Globus pallidus (tissue), 1 donor: ENCODE measurements at places on chromosomes 3 and 15.

DNA sequence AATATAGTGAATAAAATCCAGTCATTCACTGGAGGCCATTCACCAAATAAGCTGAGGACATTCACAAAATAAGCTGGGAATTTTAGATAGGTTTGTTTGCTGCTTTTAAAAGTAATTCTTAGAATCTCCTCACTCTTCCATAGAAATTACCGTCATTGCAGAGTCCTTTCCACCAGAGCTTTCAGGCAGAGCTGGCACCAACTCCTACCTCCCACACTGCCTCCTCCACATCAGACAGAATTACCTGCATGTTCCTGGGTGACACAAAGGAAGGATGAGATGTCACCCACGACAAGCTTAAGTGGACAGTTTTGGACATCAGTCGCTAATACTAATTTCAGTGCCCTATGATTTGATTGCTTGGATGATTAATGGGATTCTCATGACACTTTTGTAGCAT is 1113.2 kb downstream of the IGSF11 start:
- no peak for DNase-seq

DNA sequence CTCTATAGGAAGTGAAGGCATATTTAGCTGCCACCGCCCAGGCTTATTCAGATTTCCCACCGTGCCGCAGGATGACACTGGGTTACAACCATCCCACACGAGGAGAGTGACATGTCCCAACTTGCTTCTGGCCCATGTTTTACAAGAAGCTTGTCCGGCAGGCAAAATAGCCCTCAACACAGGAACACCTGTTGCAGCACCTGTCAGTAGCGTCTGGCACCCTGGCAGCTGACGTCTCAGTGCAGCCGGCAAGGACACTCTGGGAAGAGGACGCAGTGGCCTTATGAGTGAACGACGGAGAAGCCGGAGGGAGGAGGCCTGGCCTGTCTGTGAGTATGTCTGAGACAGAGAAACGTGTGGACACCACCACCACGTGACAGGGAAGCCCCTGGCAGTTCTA is 32.1 kb downstream of the FAM174B start:
- DNase-seq = no peak

- DNase-seq = peak; percentile 75
Measured at GRCh38 chr15:93036951-93037819, 51.8 kb downstream of the RGMA start.

- DNase-seq = no peak
Measured at GRCh38 chr3:187110156-187110555, 29.1 kb downstream of the RPL39L start.

DNA sequence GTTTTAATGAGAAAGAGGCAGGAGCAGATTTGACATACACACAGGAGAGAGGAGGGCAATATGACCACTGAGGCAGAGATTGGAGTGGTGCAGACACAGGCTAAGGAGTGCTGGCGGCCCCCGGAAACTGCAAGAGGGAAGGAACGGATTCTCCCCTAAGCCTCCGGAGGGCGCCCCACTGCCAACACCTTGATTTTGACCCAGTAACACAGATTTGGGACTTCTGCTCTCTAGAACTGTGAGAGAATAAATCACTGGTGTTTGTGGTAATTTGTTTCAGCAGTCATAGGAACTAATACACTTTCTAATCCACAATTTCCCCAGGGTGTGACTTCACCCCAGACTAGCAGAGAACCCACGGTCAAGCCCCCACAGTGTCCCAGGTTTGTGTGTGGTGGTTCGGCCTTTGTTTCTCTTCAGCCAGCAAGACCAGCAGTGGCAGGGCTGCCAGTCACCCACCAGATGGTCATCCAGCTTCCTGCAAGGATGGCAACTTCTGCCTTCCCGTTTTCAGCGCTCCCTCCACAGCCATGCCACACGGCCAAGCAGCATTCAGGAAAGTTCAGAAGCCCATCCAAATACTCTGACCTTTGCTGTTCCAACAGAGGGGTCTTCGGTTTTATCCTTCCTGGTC is 23.6 kb upstream of the TSPAN3 start:
- no peak for DNase-seq

DNA sequence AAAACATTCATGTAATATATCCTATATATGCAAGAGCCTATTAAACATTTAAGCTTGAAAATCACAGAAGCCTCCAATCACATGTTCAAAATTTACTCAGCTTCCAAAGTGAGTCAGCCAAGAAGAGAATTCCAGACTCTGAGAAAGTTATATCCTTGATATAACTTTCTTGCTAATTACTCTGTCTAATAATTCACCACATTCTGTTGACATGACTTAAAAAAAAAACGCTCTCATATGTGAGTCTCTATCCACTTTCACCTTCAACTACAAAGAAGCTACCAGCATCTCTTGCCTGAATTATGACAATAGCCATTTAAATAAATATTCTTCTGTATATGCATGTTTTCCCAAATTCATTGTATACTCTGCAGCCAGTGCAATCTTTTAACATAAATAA is 1116.3 kb upstream of the CADM2 start:
- DNase-seq = no peak

GRCh38 chr3:185702262-185703225 is 116.4 kb downstream of the SENP2 start:
- DNase-seq = no peak

DNA sequence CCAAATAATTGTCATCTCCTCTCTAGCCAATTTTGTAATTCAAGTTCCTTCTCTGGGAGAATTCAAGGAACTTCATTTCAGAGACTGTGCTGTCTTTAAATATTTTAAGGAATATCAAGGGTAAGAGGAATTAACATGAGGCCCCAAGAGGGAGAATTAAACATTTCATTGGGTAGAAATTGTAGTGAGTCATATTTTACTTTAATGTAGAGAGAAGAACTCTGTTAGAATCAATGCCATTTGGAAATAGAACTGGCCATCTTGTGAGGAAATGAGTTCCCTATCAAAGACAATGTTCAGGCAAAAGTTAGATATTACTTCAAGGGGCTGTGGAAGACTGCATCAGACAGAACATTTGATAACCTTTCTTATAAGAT is 43.5 kb upstream of the TP63 start:
- DNase-seq = no peak

DNA sequence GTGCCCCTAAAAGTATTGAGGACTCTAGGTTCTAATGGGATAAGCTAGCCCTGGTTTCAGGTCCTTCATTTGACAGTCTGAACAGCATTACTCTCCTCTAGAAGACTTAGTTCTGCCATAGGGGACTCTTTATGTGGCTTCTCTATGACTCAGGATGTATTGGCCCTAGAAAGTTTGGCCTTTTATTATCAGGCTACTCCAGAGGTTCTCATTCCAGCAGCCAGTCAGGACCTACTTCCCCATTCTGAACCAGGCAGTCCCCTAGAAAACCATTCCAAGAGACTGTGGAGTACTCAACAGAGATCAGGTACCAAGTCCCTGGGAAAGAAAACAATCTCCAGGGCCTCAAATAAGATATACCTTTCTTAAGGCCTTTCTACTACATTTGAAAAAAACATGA is 157.9 kb upstream of the TSPAN3 start:
- no peak for DNase-seq

- DNase-seq = peak; percentile 27
Measured at GRCh38 chr3:180680097-180680430, 775 bp upstream of the CCDC39 start.

- peak; percentile 38 for DNase-seq
Measured at GRCh38 chr15:60781211-60781713, 302.3 kb upstream of the ICE2 start.

GRCh38 chr15:49538520-49538919 is 82.1 kb downstream of the FAM227B start:
- no peak for DNase-seq

GRCh38 chr3:43353393-43353792 is 67.1 kb downstream of the SNRK start:
- no peak for DNase-seq

DNA sequence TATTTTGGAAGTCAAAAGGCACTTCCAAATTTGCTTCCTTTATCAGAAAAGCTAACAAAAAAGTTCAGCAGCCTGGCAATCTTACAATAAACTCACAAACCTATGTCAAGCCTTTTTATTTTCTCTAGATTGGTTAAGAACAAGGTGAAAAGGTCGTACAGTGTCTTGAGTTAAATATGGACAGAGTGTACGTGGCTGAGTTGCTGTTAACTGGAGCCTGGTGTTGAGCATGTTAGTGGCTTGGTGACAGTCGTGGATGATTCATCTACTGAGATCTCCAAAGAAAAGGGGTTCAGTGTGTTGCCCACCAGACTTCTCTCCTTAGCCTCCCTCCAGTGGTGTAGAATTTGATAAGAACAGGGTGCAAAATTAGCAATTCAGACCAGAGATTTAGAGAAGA is 89.7 kb downstream of the SSR3 start:
- no peak for DNase-seq

DNA sequence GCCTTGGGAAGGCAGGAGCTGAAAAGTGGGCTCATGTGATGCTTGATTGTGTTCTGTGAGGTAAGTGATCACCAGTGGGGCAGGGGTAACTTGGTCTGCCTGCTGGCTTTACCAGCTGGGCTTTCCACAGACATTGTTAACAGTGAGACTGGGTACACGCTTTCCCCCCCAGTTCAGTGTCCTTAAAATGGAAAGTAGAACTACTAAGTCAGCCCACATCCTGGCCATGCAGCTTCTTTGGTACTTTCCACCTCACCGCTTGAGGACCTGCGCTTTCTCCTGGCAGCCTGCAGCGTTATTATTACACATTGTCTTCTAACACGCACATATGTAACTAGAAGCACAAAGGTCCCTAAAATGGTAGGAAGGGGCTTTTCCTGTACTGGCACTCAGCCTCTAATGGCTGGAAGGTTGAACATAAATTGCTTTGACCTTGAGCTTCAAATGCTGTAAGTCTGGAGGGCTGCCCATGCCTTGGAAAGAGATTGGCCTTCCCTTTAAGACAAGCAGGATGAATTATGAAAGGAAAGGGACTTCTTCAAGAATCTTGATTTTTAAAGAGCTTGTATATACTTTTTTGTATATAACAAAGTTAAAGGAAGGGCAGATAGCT is 216.1 kb upstream of the ROPN1 start:
- no peak for DNase-seq

DNA sequence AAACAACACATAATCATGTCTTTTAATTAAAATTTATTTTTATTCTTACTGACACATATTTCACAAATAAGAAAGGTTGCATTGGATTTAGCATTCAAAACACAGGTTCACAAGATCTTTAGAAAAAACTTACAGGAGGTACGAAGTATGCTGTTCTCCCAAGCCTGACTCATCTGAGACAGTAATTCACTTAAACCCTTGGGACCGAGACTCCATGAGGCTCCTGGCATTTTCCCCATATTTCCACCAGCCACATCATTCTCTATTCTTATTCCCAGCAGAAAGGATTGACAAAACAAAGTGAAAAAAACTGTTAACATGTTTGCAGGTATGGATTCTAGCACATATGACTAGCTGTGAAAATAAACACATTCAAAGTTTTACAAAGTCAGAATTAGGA is 52.6 kb downstream of the CNTN3 start:
- no peak for DNase-seq

GRCh38 chr3:67113802-67114407 is 115.8 kb downstream of the KBTBD8 start:
- peak; percentile 79 for DNase-seq

DNA sequence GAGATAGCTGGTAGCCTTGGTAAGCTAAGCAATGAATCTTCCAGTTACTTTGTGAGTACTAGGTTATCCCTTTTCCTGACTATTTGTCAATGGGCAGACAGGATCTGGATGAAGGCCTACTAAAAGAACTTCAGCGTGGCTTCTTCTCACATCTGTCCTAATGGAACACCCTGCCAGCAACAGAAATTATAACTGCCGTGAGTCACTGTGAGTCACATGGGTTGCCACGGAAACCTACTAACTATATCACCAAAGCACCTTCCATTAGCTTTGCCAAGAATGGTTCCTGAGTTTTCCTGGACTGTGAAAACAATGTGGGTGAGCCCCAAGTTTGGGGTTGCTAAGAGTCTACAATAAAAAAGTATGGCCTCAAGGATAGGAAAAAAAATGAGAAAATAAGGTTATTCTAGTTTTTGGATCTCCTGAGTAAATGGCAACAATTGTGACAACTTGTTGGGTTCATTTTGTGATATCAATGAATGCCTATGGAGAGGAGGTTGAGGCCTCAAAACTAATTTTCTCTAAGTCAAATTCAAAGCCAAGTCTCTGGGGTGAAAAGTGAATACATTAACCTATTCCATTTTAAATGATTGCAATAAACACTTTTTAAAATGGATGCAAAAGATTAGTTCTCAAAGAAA is 195.1 kb upstream of the ICE2 start:
- no peak for DNase-seq

GRCh38 chr15:60118626-60119025 is 114.5 kb downstream of the FOXB1 start:
- DNase-seq = no peak

- DNase-seq = no peak
Measured at GRCh38 chr15:100339999-100340398, 1.8 kb downstream of the ADAMTS17 start.

- DNase-seq = no peak
Measured at GRCh38 chr3:77158730-77159581, 119.1 kb downstream of the ROBO2 start.

DNA sequence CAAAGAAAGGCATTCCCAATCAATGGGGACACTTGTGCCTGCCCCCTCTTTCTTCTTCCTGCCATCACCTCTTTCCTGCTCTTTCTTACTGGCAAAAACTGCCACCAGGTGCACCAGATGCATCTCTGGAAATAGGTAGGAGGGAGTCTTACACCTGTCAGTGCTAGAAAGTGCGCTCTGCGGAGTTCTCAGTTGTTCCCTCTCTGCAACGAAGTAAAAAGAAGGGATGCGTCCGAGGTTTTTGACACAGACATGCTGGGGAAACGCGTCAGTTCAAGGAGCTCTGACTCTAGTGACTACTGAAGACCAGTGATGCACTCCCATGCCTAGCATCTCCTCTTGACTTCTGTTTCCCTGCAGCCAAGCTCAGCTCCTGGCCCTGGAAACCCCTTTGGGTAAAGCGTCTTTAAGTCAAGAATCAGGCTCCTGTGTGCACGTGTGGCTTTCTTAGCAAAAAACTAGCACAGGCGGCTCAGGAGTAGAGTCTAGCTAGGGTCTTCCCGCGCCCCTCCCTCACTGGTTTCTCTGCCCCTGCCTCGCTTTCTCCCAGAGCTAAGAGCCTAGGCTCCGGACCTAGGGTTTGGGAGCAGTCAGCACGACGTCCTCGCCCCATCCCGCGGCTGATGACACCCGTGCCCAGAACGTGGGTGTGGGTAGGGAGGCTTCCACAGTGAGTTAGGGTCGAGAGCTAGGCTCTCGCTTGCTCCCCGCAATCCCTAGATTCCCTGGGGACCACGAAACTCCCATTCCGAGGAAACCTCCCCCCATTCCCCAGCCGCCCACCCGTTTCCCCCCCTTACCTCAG is 564 bp upstream of the GRM7 start:
- DNase-seq = no peak

DNA sequence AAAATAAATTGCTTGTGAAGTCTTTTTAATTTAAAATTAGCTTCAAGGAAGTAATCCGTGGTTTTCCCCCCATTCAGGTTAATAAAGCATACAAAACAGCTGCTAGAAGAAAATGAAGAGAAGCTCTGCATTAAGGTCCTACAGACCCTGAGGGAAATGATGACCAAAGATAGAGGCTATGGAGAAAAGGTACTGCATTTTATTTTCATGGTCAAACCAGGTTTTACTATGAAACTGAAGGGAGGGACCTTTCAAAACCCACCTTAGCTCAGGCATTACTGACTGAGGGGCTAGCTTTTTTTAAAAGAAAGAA is 218.5 kb downstream of the ITPR1 start:
- DNase-seq = no peak

- no peak for DNase-seq
Measured at GRCh38 chr15:88019656-88020055, 236.9 kb downstream of the NTRK3 start.
